ENCODE measurements at places on chromosomes 12 and 14.

GRCh38 chr14:93280743-93281142 is 52.1 kb downstream of the BTBD7 start:
- no peak for DNase-seq

DNA sequence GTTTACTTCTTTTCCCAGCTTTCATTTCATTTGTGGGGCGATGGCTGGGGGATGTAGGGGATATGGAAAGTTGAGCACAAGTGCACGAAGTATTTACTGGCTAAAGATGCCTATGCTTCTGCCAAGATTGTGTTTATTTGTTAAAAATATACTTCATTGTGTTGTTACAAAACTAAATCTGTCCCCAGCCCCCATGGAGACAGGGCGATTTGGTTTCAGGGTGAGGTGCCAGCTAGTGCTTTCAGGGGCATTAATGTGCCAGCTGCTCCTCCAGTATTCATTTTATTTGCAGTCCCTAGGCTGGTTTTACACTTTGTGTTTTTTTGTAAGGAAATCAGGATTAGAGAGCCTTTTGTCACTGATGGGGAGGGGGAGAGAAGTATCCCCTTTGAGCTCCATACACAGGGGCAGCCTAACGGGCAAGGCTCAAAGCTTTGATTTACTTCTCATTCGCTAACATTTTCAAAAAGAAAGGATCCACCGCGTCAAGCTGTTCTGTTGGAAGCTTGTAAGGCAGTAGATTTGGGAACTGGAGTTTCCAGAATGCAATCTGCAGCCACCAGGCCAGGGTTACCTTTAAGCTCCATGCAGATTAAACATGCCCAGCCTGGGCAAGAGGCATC is 198.7 kb upstream of the PLEKHG7 start:
- no peak for DNase-seq

DNA sequence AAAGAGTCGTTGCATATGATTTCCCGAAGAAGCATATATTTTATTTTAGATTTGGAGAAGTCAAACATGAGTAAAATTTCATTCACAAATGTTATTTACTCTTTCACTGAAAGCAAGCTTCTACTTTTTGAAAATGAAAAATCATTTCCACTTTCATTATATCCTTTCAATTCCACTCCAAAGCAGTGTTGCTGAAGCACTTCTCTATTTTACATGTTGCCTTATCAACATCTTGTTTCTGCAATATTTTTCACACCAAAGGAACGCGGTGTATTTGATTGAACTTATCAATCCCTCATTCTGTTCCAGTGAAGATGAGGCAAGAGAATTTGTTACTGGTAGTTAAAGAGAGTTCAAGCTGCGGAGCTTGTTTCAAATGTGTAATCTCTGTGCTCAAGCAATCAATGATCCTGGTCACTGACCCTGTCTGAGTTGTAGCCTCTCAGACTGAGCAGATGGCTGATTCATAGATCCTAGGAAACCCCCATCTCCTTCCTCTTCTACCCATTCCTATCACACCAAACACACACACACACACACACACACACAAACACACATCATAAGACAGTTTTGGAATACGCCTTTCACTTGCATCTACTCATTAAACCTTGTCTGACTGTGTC is 236.2 kb upstream of the FLRT2 start:
- DNase-seq: no peak

- no peak for DNase-seq
These were observed 296.5 kb downstream of the TMEM132D start for GRCh38 chr12:129607301-129607700.

DNA sequence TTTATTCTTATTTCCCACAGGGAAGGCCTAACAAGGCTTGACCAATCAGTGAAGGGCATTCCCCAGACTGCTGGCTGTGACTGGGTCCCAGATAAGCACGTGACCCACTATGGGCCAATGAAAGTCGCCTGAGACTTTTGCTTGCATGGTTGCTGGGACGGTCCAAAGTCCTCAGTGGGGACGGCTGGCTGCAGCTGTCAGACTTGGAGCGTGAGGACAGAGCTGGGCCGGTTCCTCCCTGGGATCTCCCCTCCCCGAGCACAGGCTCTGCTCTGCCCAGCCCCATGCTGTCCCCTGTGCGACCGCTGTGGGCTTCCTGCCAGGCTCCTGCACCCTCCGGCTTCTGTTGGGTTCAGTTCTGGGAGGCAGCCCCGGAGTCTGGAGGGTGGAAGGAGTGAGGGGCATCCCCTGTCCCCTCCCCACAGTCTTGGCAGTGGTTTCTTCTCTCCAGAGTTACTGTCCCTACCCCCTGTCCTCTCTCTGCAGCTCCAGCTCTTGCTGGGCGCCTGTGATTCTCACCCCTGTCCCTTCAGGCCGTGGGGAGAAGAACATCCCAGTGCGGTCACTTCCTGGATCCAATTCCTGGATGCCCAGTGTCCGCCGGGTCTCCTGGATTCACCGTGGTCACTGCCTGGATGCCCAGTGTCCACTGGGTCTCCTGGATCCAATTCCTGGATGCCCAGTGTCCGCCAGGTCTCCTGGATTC is 50.1 kb downstream of the GALNT9 start:
- DNase-seq: no peak

DNA sequence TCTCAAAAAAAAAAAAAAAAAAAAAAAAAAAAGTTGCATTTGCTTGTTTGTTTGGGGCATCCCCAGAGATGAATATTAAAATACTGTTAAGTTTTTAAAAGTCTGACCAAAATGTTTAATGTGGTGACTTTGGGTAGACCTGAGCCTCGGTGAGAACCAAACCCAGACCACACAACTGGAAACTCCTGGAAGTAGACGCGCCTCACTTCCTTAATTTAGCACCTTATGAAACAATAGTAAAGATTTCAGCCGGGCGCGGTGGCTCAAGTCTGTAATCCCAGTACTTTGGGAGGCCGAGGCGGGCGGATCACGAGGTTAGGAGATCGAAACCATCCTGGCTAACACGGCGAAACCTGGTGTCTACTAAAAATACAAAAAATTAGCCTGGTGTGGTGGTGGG is 9.3 kb downstream of the NFKBIA start:
- DNase-seq: no peak

DNA sequence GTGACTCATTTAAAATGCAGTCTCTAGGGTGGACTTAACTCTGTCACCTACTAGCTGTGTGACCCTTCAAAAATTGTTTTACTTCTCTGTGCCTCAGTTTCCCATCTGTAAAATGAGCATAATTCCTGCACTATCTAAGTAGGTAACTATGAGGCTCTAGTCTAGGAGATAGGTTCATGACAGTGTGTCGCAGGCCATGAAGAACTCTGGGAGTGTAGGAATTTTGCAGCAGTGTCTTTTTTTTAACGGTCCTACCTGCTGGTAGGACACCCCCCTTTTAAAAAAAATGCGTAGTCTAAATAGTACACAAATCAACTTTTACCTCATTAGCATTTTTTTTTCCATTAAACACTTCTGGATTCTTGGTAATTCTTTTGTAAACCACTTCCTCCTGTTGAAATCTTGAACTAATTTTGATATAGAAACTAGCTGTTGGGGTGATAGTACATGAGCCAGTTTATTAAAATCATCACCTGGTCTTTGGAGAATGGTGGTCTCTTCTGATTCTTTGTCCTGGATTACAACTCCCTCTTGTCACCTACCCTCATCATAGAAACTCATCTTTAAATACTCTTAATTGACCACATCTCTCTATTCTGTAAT is 86.0 kb upstream of the SLC38A2 start:
- DNase-seq: no peak

GRCh38 chr12:13114251-13115052 is 11.0 kb upstream of the GSG1 start:
- DNase-seq: no peak

Measured in stimulated activated CD8-positive, alpha-beta memory T cell treated with anti-CD3 and anti-CD28 coated beads, Interleukin-2, amount 100 ng/mL, for 1 hour (primary cell).